Kidney glomerular epithelial cell (primary cell): ENCODE measurements at places on chromosomes 3 and 15.

- DNase-seq = peak; percentile 71
These were observed 5.4 kb upstream of the RFX7 start for GRCh38 chr15:56249092-56249491.

DNA sequence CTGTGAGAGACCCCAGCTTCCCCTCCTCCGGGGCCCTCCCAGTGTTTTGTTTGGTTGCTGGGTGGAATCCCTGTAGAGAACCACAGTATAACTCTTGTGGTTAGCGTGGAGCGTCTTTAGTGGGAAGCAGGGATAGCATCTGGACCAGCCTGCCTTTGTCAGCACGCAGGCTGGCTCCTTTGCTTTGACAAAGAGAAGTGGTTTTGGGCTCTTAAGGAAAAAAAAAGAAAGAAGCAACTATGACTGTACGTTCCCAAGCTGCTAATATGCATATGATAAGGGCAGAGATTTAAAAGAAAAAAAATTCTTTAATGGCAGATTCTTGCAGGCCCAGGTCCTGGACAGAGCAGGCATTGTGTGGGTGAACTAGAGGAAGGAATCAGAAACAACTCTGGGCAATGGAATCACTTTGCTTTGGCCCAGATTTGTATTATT is 340.8 kb upstream of the CTDSPL start:
- no peak for DNase-seq

DNA sequence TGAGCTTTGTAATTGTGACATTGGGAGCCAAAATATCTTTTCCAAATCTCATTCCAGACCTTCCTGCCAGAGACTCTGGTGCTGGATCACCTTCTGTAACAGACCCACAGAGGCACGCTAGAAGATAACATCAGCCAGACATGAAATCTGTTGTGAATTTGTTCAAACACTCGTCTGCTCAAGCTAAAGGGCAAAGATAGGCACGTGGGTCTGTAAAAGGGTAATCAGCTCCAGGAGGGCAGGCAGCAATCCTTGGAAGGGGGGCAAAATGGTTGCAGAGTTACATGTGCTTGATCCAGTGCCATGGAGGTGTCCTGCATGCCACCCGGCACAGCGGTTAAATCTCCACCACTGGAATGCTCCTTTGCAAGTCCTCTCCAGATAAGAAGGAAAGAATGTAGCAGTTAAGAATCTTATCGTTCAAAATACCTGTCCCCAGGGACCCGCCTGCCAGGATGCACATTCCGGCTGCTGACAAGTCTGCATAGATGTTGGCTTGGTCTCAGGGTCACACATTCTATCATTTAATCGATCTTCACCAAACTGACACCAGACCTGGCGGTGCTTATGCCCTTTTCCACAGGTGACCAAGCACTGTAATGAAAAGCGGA is 74.8 kb downstream of the ADAMTS9 start:
- no peak for DNase-seq

DNA sequence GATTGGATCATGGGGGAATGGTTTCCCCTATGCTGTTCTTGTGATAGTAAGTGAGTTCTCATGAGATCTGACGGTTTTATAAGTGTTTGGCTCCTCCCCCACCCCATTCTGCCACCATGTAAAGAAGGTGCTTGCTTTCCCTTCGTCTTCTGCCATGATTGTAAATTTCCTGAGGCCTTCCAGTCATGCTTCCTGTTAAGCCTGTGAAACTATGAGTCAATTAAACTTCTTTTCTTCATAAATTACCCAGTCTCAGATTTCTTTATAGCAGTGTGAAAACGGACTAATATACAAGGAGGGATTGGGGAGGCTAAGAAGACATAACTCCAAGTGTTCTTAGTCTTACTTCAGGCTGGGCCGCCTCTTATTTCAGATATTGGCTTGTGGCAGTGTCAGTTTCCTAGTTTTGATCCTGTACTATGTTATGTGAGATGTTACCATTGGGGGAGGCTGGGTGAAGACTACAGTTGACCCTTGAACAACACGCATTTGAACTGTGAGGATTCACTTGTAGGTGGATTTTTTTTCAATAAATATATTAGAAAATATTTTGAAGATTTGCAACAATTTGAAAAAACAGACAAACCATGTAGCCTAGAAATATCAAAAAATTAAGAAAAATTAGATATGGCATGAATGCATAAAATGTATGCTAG is 44.9 kb downstream of the NMD3 start:
- no peak for DNase-seq

- peak; percentile 62 for DNase-seq
These were observed 29.3 kb upstream of the TRAK1 start for GRCh38 chr3:42061713-42062380.

DNA sequence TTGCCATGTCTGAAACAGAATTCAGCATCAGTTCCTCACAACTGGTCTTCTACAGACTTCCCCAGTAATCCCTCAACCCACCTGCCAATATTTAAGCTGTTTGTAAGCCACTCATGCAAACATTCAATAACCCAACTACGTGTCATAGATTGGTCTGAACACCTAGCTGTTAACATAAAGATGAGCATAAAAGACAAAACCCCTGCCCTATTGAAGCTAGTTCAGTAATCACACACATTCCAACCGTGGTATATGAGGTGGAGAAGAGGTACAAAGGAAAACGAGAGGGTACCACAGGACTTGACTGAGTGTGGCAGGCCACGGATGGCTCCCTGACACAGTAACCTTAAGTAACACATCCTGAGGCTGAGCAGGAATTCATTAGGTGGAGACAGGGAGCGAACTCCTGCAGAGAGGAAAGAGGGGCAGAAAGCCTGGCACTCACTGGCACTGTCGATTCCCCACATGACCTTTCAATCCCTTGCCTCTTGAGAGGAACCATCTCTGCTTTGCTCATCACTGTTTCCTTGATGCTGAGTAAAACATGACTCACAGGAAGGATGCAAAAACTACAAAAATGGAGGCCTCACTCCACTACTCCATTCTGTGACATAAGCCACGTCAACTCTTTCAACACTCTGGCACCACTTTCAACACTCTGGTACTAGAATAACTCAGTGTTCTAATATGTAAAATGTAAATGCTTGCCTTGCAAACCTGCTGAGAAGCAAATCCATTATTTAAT is 31.3 kb downstream of the RPN1 start:
- DNase-seq = peak; percentile 54
